GDM1 (cell line): ENCODE measurements at places on chromosomes 4 and X.

DNA sequence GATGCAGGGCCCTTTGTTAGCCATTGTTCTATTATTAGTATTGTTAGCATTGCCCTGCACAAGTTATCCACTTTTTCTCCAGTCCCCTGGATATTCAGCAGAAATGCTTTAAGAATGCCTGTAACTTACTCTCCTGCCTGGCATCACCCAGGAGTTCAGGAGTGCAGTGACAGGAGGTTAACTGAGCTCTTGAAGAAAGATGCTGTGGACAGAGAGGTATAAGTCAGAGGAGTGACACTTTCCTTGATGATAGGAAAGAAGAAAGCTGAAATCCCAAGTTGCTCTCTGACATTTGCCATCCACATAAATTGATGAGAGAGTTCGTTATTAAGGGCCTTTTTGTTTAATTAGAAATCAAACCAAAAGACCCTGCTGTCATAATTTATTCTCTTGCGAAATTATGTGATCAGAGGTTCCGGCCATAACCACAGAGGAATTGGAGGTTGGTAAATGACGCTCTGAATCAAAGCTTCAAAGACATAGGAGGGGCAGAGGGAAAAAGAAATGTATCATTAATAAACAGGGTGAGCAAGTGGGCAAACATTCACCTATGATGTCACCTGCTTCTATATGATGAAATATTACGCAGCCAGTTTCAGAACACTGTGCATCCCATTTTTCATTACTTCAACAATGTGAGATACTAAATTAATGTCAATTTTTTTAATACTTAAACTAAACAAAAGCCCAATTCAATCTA is 230.2 kb upstream of the JADE1 start:
- DNase-seq = no peak

DNA sequence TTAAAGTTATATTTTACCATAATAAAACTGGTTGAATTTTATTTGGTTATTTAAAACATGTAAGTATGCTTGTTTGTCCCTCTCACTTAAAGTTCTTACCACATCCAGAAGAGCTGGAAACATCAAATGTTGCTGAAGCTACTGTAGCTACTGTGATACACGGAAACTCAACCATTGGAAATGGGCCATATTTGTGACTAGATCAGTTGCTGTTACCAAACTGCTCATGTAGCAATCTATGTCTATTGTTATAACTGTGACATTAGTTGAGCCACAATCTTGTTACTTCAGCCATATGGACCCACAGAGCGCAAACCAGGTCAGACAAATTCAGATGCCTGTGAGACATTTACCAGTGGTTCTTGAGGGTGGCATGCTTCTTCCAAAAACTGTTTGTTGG is 41.6 kb downstream of the NDNF start:
- DNase-seq = no peak

DNA sequence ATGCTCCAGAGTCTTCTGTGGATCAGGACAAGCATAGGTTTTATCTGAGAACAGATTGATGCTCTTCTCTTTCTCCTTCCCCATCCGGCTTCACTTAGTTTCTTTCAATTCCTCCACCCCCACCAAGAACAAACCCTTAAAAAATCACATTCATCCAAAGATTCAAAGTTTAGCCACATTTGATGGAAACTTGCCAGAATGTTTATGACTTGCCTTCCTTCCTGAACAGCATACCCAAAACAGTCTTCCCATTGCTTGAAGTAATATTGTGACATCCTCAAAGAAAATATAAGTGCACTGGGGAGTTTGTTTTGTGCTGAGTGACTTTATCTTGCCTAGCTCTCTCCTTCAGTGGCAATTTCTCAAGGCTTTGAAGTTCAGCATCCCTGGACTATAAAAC is 83.0 kb downstream of the MAGEB17 start:
- no peak for DNase-seq

DNA sequence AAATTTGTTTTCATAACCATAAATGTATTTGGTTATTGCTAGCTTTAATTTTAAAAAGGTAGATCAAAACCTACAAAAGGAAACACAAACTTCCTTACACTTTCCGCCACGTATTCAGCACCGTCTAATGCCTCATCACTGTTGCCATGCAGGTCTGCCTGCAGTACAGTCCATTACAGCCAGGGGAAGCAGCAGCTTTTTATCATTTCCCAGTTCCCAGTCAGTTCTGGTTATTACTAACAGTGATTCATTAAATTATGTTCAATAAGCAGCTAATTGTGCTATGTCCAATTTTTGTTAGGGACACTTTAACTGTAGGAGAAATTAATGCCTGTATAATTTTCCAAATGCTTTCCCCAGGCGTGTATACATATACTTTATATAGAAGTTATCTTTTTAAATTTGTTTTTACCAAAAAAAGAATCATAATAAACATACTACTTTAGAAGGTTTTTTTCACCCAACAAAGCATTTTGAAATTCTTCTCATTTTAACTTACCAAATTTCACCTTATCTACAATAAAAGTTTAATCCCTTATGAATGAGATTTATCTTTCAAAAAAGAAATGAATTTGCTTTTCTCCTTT is 93.3 kb downstream of the ANXA3 start:
- peak; percentile 59 for DNase-seq

DNA sequence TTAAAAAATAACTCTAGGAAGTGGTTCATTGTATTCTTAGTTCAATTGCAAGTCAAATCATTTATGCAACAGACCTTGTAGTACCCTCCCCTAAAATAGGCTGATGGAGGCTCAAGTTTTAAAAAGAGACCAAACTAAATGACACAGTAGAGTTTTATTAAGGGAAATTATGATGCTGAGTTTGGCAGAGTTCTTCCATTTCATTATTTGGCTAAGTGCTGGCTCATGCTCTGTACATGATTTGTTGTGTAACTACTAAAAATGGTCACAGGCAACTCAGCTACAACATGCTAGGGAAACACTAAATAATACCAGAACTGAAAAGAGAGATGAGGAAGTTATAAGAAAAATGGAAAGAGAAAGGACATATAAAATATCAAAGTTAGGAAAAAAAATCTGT is 96.1 kb upstream of the TFDP3 start:
- no peak for DNase-seq

DNA sequence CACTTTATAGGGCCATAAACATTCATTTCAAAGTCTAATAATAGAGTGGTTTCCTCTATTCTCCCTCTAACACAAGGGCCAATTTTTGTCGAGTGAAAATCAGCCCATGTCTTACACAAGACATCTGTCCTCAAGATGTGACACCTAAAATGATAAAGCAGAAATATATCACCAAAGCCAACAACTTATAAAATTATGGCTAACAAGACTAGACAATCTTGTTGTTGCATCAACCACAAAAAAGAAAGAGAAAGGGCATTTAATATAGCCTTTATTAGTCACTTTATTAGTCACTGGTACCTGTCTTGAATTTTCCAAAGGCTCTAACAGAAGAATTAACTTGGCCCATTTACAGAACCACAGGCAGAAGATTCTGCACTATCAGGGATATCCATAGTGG is 161.6 kb downstream of the SMIM20 start:
- no peak for DNase-seq

DNA sequence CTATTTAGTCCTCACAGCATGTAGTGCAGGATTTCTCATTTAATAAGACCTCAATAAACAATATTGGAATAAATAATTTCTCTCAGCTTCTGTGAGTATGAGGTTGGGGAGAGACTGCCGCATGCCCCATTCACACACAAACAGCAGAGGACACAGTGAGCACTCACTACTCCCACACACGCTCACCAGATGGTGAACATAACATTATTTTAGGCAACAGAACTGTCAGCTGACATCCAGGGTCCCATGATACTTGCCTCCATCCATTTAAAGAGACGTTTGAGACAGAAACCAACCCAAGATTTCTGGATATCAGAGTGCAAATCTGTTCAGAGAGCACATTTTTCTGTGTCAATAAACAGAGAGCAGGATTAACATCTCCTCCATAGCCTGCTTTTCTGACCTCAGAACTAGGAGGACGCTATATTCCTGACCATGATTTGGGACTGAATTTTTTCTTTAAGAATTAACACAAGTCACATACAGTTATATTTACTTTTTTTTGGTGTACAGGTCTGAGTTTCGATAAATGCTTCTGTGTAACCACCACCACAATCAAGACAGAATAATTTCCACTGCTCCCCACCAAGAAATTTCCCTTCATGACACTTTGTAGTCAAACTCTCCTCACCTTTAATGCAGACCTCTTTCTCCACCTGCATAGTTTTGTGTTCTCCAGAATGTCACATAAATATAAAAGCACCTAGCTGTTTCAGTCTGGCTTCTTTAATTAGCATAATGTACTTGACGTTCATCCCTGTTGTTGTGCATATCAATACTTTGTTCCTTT is 16.7 kb downstream of the GPRIN3 start:
- DNase-seq = no peak

DNA sequence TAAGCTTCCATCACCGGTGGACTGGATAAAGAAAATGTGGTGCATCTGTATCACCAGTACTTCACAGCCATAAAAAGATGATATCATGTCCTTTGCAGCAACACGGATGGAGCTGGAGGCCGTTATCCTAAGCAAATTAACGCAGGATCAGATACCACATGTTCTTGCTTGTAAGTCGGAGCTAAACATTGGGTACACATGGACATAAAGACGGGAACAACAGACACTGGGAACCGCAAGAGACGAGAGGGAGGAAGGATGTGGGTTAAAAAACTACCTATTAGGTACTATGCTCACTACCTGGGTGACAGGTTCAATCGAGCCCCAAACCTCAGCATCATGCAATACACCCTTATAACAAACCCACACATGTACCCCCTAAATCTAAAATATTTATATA is 16.3 kb upstream of the IDS start:
- DNase-seq = no peak

DNA sequence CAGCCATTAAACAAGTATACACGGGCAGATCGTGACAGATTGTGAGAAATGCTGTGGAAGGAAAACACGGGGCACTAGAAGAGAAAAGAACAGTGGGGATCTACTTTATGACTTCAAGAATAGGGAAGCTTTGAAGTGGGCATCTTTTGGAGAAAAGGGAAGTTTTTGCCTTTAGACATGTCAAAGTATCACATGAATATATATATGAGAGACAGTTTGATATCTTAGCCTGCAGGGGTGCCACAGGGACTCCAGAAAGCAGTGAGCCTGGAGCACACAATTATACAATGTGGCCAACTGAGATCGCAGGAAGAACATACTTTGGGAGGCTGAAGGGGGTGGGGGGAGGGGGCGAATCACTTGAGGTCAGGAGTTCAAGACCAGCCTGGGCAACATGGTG is 35.7 kb downstream of the RELL1 start:
- DNase-seq = no peak

- DNase-seq = no peak
Observed at GRCh38 chr4:100379583-100380105, 138.2 kb downstream of the EMCN start.

DNA sequence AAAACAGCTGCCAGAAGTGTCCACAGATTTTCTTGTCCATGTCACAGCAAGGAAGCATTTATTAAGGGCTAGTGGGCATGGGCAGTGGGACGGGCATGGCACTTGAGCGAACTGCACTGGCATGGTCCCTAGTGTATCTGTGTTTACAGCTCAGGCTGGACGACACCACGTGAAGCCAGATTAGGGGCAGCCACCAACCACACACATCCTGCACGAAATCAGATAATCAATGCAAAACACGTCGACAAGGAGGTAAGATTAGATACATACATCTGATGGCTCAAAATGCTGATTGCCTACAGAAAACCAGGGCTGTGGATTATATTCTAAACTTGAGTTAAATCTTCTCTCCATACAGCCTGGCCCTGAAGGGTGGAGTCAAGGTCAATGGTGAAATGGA is 103.8 kb upstream of the ATP6AP2 start:
- DNase-seq = no peak

DNA sequence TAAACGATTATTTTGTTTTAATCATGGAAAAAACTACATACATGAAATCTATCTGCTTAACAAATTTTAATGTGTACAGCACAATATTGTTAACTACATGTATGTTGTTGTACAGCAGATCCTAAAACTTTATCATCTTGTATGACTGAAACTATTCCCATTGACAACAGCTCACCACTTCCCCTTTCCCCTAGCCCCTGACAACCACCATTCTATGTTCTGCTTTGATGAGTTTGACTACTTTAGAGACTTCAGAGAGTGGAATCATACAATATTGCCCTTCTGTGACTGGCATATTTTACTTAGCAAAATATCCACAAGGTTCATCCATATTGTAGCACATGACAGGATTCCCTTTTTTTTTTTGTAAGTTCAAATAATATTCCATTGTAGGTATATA is 185.9 kb downstream of the CFAP299 start:
- no peak for DNase-seq

GRCh38 chrX:45747905-45748304 is 547.2 kb upstream of the DIPK2B start:
- DNase-seq = no peak

DNA sequence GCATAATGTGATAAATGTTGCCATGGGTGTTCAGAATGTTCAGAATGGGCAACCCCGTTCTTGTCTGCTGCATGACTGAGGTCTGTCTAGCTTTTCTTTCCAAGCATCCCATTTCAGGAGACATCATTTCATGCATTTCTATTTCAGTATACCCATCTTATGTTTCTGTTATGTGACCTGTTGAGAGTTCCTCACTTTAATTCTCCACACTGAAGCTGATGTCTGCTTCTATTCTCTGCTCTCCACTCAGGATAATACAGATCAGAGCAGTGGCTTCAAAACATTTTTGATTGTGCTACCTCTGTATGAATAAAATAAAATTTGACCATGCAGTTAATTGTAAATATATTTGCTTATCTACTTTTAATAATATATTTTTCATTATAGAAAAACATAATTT is 398.6 kb downstream of the ARHGAP24 start:
- DNase-seq = no peak

DNA sequence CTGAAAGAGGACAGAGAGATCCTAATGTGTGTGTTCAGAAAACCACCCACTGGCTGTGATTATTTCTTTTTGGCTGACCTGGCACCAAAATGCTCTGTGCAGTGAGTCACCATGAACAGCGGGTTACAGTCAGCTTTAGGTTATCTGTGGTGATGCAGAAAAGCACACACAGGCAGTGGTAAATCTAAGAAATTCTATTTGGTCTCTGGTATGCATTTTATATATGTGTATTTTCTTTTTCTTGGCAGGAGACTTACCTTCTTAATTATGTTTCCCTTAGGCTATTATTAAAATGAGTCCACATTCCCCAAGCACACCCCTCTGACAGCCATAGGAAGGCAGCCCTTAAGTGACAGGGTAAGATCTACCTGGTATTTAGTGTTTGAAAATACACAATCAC is 79.1 kb upstream of the TFDP3 start:
- no peak for DNase-seq

DNA sequence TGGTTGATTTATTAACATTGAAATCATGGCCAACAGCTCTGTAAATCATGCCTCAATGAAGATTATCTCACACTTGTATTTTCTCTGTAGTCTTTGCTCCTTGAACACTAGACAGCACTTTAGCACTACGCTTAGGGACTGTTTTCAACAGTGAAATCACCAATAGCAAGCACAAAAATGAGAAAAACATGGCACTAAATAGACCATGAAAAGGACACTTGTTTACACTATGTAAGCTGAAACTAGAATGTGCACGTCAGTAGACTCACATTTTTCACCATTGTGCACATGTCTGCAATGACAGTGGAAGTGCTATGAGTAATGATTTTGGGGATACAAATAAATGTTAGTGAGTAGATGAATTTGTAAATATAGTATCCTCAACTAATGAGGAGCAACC is 3.1 kb downstream of the BMP2K start:
- no peak for DNase-seq

- DNase-seq = no peak
Observed at GRCh38 chr4:145881989-145882388, 56.6 kb downstream of the ZNF827 start.
